Right cardiac atrium (tissue), 5 donors: ENCODE measurements at places on chromosomes 1 and 21. TPM values are rescaled to one million over a fixed set of nuclear protein-coding genes. Genes with fewer than 3 reads are reported as not detected.

DNA sequence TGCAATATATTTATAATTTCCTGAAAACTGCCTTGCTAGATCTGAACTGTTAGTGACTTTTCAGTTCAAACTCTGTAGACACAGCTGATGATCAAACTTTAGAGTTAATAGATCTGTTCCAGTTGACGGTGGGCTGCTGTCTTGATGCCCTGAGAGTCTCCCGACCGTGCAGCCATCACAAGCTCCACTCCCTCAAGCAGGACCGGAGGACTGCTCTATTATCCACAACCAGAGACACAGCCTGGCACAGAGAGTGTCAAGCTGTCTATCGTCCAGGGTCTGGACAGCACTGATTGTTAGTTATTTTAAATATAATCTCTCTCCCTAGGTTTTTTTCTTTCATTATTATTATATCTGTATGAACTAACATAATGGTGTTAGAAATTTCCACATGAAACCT lies 8.0 kb downstream of the CHODL start:
- peak; percentile 21 for DNase-seq

- no peak for DNase-seq
These were observed 2.3 kb downstream of the IFI44L start for GRCh38 chr1:78622548-78622947.

GRCh38 chr1:234980645-234981396 lies 147.8 kb downstream of the TOMM20 start:
- DNase-seq: peak; percentile 92

DNA sequence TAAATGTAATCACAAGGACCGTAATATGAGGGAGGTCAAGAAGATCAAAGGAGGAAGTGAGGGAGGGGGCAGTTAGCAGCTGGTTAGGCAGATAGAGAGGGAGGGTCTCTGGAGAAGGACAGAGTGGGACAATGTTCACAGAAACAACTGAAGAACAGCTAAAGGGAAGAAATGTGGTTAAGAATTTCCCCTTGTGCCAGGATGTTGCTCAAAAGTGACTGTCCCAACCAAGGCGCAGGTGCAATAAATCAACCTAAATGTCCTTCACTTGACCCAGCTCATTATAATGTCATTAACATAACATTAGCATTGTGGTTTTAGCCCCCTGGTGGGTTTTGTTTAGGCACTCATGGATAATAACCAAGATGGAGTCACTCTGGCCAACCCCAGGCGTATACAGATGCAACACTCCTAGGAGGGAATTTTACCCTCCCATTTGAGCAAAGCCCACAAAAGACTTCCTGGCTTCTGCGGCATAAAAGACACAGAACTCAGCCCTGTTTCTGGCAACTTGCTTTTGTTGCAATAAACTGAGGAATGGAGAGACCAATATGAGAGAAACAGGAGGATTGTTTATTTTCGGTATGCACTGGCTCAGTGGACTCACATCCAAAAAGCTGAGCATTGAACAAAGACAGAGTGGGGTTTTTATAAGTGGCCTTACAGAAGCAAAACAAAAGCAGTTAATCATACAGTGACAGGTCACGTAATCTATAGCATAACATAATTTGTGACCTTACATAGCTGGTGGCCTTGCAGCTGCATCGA lies 7.3 kb upstream of the CA6 start:
- no peak for DNase-seq

DNA sequence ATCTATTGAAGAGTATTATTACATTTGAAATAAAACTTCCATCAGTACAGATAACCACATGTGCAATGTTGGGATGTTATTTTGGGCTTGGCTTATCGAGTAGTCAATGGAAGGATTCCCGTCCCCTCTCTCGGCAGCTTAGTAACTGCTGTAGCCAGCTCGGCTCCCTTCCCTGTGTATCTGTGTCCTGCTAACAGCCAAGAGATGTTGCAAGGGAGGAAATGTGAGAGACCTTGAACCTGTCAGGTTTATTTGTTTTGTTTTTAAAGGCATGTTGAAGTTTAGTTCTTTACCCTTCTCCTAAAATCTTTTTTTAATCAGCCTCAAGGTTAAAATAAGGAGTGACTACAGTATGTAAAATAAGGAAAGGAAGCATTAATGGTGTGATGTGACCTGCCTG lies 13.6 kb upstream of the TARS2 start:
- DNase-seq: no peak

- DNase-seq: no peak
These were observed 158.7 kb downstream of the SIPA1L2 start for GRCh38 chr1:232471250-232471649.

Gene RAP1GAP
- total RNA-seq: 18.7 TPM

Gene MANEAL
- 1.3 TPM for total RNA-seq

GRCh38 chr1:1360506-1361169 lies 2.3 kb upstream of the MXRA8 start:
- DNase-seq: peak; percentile 80
